ENCODE measurements at places on chromosomes 3 and 15. TPM values are rescaled to one million over a fixed set of nuclear protein-coding genes. Genes with fewer than 3 reads are reported as not detected.

PLCH1 gene
- not detected for total RNA-seq

DNASE1L3 gene
- total RNA-seq: not detected

WNT5A gene
- 374 TPM for total RNA-seq

VIPR1 gene
- total RNA-seq: not detected

PSTPIP1 gene
- 0.42 TPM for total RNA-seq

DUOXA1 gene
- total RNA-seq: not detected

BFSP2 gene
- total RNA-seq: not detected

ZPLD1 gene
- 0.12 TPM for total RNA-seq

GOLGA8H gene
- not detected for total RNA-seq

DUOXA2 gene
- total RNA-seq: not detected

GRCh38 chr15:88232771-88233201 lies 23.8 kb downstream of the NTRK3 start:
- no peak for DNase-seq

DNA sequence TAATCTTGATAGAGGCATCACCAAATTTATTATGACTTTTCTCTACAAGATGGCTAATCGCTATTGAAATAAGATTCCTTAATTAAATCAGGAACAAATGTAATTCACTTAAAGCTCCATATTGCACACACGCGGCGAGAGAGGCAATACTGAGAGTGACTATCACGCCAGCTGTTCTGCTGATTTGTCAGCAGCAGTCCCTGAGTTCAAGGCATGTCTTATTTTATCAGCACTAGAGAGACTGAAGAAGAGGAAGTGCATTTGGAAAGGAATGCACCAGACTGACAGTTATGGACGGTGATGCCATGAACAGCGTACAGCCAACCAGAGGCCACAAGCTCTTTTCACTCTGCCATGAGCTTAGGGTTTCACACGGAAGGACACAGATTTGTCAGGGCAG lies 83.6 kb upstream of the SLCO3A1 start:
- DNase-seq: no peak

DNA sequence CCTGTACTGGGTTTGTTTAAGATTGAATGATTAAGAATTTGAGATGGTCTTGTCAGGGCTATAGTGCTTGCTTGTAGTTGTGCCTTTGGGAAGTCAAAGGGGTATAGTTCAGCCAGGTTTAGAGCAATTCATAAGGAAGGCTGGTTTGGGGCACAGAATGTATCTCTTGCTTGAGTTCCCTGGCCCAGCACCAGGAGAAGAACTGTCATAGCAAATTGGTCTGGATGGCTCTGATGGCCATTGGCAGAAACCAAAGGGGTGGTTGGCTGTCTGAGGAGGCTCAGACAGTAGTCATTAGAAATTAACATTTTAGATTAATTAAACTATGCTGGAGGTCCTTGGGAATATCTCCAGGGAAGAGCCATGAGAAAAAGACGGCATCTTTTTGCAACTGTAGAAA lies 25.4 kb upstream of the OTOL1 start:
- no peak for DNase-seq

DNA sequence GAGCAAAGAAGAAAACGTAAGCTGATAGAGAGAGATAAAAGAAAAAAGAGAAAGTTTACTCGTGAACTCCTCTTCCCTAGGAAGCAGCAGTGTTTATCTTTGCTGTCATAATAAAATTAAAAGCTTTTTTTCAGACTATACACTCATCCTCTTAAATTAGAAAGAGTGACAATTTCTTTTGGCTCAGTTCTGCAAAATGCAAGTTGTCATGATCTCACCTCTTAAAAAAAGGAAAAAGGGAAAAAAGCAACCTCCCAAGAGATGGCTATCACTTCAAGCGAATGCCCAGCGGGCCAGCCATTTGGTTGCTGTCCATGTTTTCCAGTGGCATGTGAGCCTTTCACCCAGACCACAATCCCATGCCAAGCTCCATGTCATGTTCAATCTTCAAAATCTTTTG lies 7.0 kb upstream of the THBS1 start:
- DNase-seq: peak; percentile 8

- DNase-seq: peak; percentile 96
Observed at GRCh38 chr15:38130740-38131498, 121.7 kb upstream of the SPRED1 start.

DNA sequence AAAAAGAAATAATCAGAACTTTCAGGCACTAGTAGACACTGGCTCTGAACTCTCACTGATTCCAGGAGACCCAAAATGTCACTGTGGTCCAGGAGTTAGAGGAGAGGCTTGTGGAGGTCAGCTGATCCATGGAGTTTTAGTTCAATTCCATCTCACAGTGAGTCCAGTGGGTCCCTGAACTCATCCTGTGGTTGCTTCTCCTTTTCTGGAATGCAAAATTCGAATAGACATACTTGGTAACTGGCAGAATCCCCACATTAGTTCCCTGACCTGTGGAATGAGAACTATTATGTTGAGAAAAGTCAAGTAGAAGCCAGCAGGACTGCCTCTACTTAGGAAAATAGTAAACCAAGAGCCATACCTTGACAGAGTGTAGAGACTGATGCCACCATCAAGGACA lies 87.3 kb upstream of the OXTR start:
- DNase-seq: peak; percentile 67

DNA sequence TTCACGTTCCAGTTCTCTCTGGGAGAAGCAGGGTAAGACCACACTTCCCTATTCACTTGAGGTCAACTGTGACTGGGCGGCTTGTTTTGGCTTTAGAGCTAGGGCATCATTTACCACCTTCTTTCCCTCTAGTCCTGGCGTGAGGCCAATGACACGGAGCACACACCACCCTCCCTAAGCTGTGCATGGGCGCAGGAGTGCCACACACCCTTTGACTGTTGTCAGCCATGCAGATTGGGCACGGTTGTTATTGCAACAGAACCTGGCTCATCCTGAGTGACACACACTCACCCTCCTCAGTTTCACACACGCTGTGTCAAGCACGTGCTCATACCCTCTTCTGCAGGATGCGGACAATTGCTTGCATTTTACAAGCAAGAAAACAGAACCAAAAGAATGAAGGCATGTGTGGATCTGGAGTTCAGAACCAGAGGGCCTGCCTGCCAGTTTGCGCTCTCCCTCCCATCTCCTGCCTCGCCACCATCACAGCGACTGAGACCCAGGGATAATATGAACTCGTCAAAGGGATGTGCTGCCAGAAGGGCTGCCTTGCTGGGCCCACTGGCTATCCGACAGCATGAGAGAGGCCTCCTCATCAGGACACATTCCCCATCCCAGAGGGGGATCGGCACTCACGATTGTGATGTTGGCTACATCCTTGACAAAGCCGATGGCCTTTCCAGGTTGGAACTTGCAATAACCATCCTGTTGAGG lies 17.6 kb downstream of the CTSH start:
- no peak for DNase-seq

GRCh38 chr3:101069901-101070798 lies 76.9 kb upstream of the ABI3BP start:
- no peak for DNase-seq

- DNase-seq: no peak
Observed at GRCh38 chr3:67558426-67558825, 96.0 kb downstream of the SUCLG2 start.

DNA sequence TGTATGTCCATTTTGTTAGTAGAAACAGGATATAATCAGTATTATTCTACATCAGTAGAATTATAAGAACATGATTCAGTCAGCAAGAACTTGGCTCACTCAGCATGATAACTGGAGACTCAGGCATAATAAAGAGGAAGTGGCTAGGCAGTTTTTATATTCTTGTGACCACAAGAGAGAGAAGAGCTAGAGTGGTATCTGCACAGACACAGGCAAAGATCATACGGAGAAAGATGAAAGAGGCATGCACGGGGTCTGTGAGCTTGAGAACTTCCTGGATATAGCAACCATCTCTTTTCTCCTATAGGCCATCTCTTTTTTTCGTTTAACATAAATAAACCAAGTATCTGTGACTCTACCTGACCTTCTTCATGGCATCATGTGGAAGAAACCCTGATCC lies 46.8 kb downstream of the MYO5A start:
- peak; percentile 86 for DNase-seq

GRCh38 chr15:63061975-63062374 lies 19.4 kb downstream of the TPM1 start:
- DNase-seq: no peak

DNA sequence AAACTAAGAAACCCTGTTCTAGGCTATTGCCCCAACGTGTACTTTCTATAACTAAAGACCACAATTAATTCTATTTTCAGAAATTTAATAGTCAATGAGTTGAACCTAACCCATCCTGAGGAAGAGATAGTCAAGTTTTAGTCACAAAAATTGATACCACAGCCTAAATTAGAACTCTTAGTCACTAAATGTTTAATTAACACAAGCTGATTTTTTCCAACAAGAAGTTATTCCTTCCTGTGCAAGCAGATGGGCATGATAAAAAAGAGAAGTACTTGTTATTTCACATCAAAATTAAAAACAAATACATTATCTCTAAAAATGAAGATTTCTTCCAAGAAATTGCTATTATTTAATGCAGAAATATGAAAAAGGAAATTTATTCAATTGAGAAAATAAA lies 38.4 kb upstream of the TERB2 start:
- DNase-seq: no peak

- DNase-seq: peak; percentile 42
Observed at GRCh38 chr15:75229191-75230015, 27.7 kb downstream of the C15orf39 start.

DNA sequence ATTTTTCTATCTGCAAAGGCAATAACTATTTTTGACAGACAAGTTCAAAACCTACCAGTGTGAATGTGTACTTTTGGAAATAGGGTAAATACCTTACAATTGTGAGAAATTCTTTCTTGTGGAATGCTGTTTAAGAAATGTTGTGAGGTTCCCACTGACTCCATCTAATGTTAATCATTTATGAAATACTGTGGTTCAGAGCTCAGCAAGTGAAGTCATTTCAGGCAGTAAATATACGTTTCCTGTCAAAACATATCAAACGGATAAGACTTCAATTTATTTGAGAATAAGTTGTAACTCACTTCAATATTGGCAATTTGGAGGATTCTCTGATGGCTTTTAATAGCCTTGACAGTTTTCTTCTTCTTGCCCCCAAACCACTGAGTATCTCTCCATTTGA lies 16.4 kb downstream of the TAFA4 start:
- DNase-seq: no peak

DNA sequence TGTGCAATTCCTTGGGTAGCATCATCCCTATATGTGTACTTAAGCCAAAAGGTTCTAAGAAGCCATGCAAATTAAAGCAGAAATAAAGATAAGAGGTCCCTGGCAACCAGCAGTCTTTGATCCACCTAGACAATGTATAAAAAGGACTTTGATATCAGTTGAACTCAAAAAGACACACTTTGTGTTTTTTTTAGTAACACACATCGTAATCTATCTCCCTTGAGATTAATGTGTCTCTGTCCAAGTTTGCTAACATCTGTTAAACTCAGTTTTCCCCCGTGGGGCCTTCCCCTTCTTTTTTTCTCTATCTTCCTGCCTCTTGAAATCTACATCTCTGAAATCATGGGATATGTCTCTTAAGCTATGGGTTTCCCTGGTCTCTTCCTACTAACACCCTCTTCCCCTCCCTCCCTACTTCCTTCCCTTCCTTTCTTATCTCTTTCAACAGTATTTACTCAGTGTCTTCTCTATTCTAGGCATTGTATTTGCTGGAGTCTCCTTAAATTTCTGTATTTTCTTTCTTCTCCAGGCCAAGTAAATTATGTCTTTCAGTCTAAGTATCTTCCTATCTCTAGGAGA lies 27.7 kb downstream of the ALDH1A2 start:
- DNase-seq: no peak

GRCh38 chr15:73482166-73482565 lies 39.2 kb downstream of the REC114 start:
- no peak for DNase-seq

- DNase-seq: no peak
Observed at GRCh38 chr15:77818484-77819047, 185.9 kb upstream of the LINGO1 start.

GRCh38 chr3:181913254-181913653 lies 201.5 kb downstream of the SOX2 start:
- no peak for DNase-seq

DNA sequence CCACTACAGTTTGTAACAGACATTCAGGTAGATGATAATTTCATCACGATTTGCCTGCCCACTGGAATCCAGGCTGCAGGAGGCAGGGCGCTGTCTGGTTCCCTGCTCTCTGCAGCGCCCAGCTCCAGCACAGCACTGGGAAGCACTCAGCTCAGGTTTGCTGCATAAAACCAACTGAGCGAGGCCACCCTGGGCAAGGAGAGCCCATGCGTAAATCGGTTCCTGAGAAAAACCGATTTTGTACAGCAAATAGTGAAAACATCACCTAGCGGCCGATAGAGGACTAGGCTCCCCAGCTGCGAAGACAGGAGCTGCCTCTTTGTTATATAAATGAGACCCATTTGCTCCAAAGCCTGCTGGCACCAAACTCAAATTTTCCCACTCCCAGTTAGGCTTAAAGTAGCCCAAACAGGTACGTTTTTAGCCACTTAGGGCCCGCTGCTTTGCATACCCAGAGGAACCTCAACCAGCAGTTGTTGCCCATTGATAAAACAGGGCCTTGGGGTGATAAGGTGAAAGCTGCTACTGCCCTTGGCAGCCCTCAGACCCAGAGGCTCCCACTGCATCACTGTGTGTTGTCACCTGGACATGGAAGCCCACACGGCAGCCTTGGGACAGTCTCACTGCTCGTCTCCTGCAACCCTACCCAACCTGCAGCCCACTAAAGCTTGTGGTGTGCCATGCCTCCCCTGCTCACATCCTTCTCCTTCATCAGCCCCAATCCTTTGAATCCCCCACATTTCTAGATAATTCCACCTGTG lies 47.5 kb downstream of the ALDH1L1 start:
- DNase-seq: no peak

- DNase-seq: peak; percentile 11
Observed at GRCh38 chr15:55799291-55800212, 56.6 kb upstream of the PRTG start.

- DNase-seq: no peak
Observed at GRCh38 chr3:154794391-154794790, 285.7 kb upstream of the MME start.

DNA sequence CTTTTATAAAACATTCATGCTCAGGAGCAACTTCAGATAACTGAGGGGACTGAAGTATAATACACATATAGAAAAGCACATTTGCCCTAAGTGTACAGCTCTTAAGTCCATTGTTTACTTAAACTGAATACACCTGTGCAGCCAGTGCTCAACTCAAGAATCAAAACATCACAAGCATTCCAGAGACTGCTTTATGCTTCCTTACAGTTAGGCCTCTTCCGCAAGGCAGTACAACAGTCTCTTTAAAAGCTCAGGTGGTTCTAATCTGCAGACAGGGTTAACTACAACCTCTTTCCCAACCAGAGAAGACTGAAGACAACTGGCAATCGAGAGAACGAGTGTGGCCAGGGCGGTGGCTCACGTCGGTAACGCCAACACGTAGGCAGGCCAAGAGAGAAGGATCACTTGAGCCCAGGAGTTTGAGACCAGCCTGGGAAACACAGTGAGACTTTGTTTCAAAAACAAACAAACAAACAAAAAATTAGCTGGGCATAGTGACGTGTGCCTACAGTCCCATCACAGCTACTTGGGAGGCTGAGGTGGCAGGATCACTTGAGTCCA lies 16.9 kb downstream of the MCCC1 start:
- no peak for DNase-seq

- DNase-seq: no peak
Observed at GRCh38 chr3:32413845-32414521, 22.3 kb downstream of the CMTM7 start.

GRCh38 chr3:135981701-135982403 lies 16.3 kb downstream of the PPP2R3A start:
- no peak for DNase-seq

All from HFFc6 (cell line).